ENCODE measurements at places on chromosomes 12 and 14.
A peak's percentile ranks its signal among the peaks of the same experiment; 100 is the strongest.

- DNase-seq = no peak
Observed at GRCh38 chr14:39366460-39367386, 65.5 kb downstream of the FBXO33 start.

DNA sequence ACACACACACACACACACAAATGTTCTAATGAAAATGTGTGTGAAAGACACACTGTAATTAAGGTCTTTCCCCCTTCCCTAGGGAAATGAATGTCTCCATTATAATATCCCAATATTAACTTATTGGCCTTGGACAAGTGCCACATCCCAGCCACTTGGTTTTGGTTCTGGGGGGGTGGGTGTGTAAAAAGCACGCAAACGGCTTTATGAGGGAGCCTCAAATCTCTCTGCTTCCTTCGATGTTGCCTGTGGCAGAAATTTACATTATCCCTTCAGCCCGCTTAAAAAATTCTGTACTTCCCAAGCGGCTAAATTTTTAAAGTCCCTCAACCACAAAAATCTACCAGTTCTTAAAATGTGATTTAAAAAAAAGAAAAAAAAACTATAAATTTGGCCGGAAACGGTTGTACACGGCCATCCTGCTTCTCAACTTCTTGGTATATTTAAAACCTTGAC, 432 bp downstream of the C14orf93 start:
- no peak for DNase-seq

DNA sequence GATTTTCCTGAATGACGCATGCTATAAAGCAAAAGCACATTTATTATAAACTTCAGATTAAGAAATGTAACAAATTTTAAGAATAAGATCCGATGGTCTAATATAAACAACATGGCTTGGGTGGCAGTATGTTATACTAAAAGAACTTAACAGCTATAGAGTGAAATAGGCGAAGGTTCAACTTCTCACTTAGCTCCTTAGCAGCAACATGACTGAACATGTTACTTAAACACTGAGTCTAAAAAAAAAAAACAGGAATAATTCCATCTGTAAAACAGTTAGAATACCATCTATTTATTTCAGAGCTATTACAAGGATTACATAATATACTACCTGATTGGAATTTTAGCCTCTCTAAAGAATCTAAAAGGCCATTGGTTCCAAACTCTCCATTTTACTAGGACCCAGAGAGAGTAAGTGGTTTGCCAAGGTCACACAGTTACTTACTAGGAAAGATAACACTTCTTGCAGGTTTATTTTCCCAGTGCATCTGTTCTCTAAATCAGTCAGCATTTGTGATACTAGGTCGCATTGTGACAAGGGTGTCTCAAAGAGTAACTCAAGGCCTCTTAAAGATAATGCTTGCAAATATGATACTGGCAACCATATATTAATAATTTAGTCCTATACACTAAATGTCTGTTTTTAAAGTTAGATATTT, 14.8 kb downstream of the OSBPL8 start:
- no peak for DNase-seq

- peak; percentile 69 for DNase-seq
Observed at GRCh38 chr12:121530600-121531355, 50.0 kb downstream of the KDM2B start.

DNA sequence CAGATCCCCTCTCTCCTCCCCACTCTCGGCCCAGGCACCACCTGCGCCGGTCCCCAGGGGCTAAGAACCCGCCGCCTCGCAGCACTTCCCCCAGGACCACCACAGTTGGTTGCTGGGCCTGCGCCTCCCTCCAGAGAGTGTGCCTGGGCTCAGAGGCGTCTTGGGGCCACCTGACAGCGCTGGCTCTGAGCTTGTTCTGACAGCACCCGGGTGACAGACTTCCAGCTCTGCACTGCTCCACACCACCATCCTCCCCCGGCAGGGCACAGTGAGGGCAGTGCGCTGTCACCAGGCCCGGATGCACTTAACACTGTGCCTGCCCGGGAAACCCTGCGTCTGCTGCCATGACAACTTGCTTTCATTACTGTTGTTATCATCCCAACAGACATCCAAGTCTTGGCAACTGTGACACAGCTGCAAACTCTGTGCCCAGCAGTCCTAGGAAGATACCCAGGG, 6.6 kb downstream of the BRF1 start:
- peak; percentile 69 for DNase-seq

DNA sequence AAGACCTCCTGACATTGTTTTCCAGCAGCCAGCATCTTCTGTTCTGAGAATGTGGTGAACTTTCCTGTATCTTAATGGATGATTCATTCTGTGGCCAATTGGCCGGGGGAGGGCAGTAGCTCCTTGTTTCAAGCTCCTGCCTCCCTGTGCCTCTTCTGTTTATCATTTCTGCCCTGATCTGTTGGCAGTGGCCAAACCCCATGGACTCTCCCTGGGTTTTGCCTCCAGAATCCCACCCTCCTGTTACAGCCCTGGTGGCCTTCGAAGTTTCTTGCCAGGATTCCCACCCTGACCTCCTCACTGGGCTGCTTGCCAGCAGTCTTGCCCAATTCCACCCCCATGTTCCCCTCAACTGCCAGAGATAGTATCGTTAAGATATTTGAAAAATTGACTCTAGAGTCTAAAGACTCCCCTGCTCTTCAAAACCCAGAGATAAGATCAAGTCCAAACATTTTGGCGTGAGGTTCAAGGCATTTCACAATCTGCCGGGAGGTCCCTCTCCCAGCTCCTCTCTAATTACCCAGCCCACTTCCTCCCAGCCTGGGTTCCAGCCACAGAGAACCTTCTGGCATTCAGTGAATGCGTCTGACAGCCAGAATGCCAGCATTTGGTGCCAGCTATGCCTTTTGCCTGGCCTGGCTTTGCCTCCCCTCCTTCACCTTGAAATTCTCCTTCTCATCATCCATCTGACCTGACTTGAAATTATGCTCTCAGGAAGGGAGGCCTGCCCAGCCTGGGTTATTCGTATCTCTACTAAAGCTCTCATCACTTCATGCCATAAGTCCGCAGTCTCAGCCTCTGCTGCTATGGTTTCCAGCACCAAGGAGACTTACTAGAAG, 37.7 kb upstream of the TXNRD1 start:
- peak; percentile 19 for DNase-seq

GRCh38 chr12:96070670-96071279, 35.4 kb upstream of the LTA4H start:
- no peak for DNase-seq

Measured in stimulated activated naive CD8-positive, alpha-beta T cell treated with anti-CD3 and anti-CD28 coated beads, Interleukin-15, Interleukin-2, amounts not matched to agents 100 U/mL and 50 U/mL, for 24 hours (primary cell).